Epithelial cell of alveolus of lung (primary cell): ENCODE measurements at places on chromosomes 5 and 9. TPM values are rescaled to one million over a fixed set of nuclear protein-coding genes. Genes with fewer than 3 reads are reported as not detected.

ZNF658 gene
- 2.6 and 4.8 TPM in 2 replicates for total RNA-seq

PLPP7 gene
- 4.5 and 5.1 TPM in 2 replicates for total RNA-seq

SPINK6 gene
- total RNA-seq, result not detected in 2 replicates

PCDHGB3 gene
- total RNA-seq, result 0.39 and 6.1 TPM in 2 replicates

OCLN gene
- 0.88 and 4.4 TPM in 2 replicates for total RNA-seq

CMYA5 gene
- total RNA-seq, result 0.26 and 2.9 TPM in 2 replicates

SLC4A9 gene
- total RNA-seq, result not detected in 2 replicates

EIF4EBP3 gene
- 2.1 and 3.3 TPM in 2 replicates for total RNA-seq

HMGCS1 gene
- 8.5 and 82.2 TPM in 2 replicates for total RNA-seq
